ENCODE measurements at places on chromosomes 3 and 15.
A peak's percentile ranks its signal among the peaks of the same experiment; 100 is the strongest.

DNA sequence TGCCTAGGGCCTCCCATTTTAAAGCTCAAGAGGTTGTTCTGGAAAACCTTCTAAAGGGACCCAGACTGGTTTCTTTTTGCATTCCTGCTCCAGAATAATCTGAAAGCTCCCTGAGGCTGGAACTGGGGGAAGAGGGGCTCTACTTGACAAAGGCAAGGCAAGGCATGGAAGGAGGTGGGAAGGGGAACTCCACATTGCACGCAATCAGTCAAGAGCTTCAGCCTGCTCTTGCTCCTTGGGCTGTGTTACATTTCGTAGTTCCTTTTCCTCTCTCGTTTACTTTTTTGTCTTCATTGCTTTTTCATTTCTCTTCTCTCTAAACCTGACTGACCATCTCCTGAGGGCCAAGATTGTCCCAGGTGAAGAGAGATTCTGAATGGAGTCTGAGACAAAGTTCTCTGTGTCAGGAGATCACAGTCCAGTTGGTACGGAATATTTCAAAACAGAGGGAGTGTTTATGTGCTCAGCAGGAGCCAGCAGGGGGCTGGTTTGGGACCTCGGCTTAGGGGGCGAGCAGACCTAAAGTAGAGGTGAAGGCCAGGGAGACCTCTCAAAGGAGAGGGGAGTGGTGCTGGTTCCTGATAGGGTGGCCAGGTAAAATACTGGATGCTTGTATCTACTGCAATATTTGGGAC, 6.0 kb upstream of the KCTD6 start:
- no peak for DNase-seq

- no peak for DNase-seq
Observed at GRCh38 chr3:45541326-45542321, 52.9 kb upstream of the LIMD1 start.

DNA sequence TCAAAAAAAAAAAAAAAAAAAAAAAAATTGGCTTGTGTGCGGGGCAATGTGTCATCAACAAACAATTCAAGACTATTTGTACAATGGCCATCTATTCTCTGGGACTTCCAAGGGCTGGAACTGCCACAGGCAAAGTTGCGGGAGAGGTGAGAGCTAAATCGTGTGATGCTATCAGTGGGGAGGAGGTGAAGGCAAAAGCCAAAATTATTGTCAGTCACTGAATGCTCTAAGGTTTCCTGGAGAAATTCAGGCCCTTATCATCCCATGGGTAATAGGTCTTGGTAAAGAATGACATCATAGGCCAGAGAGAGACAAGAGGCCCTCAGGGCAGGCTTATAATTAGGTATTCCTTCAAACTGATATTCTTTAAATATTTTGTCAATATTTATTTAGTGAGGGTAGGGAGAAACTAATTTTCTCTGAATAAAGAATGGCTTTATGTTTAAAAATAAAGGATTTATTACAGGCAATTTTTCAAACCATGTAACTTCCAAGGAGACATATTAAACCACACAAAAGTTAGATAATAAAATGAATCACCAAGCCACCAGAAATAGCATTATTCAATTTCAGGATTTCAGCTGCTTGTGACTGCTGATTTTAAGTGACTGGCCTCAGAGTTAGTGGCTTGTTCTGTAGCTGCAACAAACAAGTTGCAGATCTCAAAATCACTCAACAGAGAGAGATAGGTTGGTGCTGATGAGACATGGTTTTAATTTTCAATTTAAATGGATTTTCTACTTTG, 226.3 kb upstream of the MRPL3 start:
- peak; percentile 8 for DNase-seq

DNA sequence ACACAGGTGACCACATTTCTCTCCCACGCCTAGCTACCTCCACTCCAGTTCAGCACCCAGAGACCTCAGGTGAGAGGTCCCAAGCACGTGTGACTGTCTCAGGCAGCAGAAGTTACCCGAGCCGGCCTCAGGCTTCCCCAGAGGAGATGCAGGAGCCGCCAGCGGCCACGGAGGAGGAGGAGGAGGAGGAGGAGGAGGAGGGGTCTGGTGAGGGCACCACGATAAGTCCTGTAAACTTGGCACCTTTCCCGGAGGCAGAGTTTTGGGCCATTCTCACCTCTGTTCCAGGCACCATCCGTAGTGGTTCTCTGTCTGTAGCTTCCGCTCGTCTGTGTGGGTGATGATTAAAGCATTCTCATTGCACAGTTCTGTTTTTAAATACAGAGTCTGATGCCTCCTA, 56.1 kb downstream of the CCK start:
- DNase-seq: no peak

GRCh38 chr3:141949972-141950371, 73.5 kb downstream of the ATP1B3 start:
- no peak for DNase-seq

GRCh38 chr3:113148284-113148683, 63.1 kb upstream of the BOC start:
- DNase-seq: no peak

DNA sequence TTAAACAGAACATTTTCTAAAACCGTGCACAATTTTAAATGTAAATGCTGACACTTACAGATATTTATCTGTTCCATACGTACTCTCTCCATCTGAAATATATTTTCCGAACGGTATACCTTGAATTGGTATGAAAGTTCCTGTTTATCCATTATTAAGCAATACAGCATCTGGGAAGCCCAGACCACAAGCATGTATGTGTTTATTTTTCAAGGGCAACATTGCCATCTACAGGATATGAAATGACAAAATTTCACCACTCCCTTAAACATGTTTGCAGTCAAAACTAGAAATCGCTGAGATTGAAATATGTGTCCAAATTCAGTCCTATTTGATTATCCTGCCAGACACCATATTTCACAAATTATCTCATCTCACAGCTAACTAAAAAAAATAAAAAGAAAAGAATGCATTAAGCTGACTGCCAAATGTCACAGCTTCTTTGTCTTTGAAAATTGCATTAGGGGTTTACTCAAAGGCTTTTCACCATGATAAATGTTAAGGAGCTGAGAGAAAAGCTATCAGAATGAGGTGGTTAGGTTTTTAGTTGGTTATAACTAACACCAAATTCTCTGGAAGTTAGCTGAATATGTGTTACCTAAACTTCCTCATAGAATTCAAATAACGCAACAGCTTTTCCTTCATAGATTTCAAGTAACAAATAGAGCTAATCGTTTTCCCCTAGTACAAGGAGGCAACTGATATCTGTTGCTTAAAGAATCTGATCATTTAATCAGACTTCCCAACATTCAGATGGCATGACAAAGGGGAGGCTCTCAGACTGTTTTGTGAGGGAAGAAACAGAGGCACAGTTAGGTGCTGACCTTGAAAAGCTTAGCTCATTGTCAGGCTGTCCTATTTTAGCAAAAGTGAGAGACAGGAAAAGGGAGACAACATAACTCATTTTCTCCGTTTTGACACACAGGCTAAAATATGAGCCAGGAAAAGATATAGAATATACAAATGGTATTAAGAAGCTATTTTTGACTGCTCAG, 533.1 kb downstream of the TBL1XR1 start:
- peak; percentile 38 for DNase-seq

DNA sequence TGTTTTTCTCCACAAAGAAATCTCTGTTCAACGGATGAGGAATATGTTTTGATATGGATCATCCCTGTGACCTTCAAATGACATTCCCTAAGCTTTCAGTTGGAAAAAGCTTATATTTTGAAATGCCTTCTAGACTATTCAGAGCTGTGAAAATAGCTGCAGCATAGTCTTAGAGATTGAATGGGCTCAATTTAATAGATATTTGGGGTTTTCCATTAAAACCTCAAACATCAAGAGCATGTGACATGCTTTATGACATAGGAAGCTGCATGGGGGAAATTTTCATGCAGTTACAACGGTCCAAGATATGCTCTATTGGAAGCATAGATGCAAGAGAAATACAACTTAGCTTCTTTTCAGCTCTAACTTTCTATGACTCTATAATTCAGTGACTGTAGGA, 102.8 kb downstream of the LSAMP start:
- DNase-seq: no peak

DNA sequence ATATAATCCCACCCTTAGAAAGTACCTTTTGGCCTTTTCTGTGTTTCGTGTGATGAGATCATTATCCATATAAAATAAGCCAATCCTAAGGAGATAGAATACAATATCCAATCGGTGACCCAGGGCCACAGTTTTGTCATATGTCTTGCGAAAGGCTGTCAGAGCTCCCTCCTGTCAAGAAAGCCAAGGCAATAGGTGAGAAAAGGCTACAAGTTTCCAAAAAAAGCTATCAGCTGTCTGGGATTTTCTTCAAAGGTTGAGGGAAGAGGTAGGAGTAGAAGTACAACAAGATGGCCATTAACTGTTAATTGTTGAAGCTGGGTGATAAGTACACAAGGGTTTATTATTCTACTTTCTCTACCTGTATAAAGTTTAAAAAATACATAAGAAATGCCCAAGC, 4.0 kb downstream of the PSMD6 start:
- no peak for DNase-seq

GRCh38 chr15:84872009-84872910, 12.2 kb upstream of the SLC28A1 start:
- no peak for DNase-seq

GRCh38 chr3:190178779-190179178, 58.1 kb upstream of the P3H2 start:
- no peak for DNase-seq

- DNase-seq: no peak
Observed at GRCh38 chr3:189516039-189516438, 115.2 kb upstream of the TP63 start.

DNA sequence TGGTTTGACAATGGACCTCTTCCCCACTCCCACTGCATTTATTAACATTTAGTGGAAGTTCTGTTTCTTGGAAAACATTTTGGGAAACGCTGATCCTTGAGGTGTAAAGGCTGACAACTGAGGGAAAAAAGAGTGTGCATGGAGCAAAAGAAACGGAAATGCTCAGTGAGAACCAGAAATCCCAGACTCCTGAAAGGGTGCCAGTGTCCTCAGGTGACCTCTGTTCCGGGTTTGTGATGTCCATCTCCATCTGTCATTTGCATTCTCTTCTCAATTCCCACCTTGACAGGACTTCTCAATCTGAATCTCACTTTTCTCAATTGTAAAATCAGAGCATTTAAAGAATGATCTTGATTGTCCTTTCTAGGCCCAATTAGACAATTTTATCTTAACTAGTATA, 71.1 kb upstream of the FAM3D start:
- DNase-seq: no peak

- DNase-seq: no peak
Observed at GRCh38 chr3:130907966-130908365, 14.1 kb downstream of the ATP2C1 start.

GRCh38 chr3:154062513-154062912, 58.7 kb upstream of the ARHGEF26 start:
- no peak for DNase-seq

- no peak for DNase-seq
Observed at GRCh38 chr3:100073049-100073713, 41.1 kb downstream of the FILIP1L start.

DNA sequence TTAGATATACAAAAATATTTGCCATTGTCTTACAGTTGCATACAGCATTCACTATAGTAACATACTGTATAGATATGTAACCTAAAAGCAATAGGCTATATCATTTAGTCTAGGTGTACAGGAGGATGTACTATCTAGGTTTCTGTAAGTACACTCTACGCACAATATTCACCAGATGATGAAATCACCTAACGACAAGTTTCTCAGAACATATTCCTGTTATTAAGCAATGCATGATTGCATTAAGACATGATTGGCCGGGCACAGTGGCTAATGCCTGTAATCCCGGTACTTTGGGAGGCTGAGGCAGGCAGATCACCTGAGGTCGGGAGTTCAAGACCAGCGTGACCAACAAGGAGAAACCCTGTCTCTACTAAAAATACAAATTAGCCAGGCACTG, 14.5 kb upstream of the PRKCI start:
- no peak for DNase-seq

- no peak for DNase-seq
Observed at GRCh38 chr3:172726380-172726779, 15.5 kb upstream of the NCEH1 start.

- DNase-seq: no peak
Observed at GRCh38 chr3:119765239-119765638, 16.7 kb upstream of the NR1I2 start.

- no peak for DNase-seq
Observed at GRCh38 chr3:74858086-74858485, 243.6 kb upstream of the CNTN3 start.

DNA sequence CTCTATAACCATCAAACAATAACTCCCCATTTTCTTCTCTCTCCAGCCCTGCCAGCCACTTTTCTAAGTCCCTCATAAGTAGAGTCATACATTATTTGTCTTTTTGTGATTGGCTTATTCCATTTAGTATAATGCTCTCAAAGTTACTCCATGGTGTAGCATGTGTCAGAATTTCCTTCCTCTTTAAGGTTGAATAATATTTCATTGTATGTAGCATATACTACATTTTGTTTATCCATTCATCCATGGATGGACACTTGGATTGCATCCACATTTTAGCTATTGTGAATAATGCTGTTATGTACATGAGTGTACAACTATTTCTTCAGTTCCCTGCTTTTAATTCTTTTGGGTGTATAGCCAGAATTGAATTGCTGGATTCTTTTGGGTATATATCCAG, 138.4 kb downstream of the ATG7 start:
- DNase-seq: no peak

DNA sequence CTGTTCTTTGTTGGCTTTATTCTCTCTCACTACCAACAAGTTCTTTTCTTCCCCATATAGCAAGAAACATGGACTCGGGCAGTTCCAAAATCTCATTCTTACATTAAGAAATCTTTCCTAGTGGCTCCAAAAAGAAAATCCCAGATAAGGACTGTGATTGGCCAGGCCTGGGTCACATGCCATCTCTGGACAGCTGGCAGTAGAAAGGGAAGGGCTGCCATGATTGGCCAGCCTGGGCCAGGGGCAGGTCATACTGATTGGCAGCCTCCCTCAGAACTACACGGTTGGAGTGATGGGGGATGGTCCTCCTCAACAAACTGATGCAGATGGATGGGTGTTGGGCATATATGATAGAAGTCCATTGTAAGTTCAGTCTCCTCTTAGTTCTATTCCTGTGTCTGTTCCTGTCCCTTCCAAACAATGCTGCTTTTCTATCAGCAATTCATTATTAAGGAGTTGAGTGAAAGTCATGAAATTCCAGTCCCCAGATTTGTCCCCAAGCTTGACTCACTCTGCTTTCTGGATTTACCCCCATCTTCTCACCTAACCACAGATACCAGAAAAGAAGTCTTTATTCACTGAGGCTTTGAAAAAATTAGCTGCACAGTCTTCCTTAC, 175.5 kb downstream of the ATG7 start:
- DNase-seq: no peak

GRCh38 chr3:170692720-170693119, 106.8 kb upstream of the SLC7A14 start:
- peak; percentile 33 for DNase-seq

- no peak for DNase-seq
Observed at GRCh38 chr3:140378571-140379340, 299.1 kb upstream of the TRIM42 start.

GRCh38 chr3:174529298-174529697, 329.8 kb upstream of the NAALADL2 start:
- DNase-seq: no peak

GRCh38 chr3:27708250-27708649, 13.9 kb downstream of the EOMES start:
- DNase-seq: no peak

- DNase-seq: no peak
Observed at GRCh38 chr3:124147946-124148345, 156.0 kb upstream of the ROPN1 start.

GRCh38 chr15:55457401-55458022, 49.2 kb downstream of the PIERCE2 start:
- DNase-seq: no peak

GRCh38 chr15:68829068-68829467, 8.4 kb upstream of the ANP32A start:
- DNase-seq: no peak
